ENCODE measurements at places on chromosomes 5 and 9.

DNA sequence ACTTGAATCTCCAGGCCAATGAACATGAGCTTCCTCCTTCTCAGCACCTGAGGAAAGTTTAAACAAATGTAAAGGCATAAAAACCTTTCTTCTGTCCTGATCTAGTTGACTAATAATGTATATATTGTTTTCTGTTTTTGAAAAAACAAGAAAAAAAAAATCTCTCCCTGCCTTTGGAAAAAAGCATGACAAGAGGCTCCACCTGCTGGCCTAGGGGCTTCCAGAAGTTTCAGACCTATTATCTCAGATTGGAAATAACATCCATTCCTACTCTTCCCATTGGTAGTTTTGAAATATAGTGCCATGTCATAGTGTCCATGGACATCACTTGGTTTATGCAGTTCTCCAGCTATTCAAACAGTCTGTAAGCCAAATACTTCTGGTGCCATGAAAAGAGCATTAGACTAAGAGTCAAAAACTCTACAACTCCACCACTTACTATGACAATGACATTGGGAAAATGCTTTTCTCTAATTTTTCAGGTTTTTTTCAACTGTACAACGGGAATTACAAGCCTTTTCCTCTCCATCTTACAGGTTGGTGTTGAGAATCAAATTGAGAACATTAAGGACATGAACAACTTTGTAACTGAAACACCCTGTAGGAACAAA lies 409.6 kb upstream of the MPDZ start:
- no peak for DNase-seq

- no peak for DNase-seq
These were observed 567.7 kb downstream of the MAT2B start for GRCh38 chr5:164073081-164073480.

DNA sequence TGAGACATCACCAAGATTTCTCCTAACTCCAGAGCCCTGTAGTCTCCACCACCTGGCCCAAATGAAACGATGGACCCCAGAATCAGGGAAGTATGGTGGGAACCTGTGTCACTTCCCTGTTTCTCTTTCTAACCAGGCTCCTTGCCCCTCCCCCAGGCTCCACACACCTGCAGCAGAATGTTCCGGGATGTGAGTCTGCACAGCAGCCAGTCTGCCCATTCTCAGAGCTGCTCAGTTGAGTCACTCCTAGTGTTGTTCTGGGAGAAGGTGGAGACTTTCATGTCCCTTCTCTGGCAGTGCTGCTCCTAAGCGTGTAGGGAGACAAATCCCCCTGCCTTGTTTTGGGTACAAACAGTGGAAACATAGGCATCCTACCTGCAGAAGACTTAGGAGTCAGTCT lies 76.0 kb upstream of the XPA start:
- no peak for DNase-seq

DNA sequence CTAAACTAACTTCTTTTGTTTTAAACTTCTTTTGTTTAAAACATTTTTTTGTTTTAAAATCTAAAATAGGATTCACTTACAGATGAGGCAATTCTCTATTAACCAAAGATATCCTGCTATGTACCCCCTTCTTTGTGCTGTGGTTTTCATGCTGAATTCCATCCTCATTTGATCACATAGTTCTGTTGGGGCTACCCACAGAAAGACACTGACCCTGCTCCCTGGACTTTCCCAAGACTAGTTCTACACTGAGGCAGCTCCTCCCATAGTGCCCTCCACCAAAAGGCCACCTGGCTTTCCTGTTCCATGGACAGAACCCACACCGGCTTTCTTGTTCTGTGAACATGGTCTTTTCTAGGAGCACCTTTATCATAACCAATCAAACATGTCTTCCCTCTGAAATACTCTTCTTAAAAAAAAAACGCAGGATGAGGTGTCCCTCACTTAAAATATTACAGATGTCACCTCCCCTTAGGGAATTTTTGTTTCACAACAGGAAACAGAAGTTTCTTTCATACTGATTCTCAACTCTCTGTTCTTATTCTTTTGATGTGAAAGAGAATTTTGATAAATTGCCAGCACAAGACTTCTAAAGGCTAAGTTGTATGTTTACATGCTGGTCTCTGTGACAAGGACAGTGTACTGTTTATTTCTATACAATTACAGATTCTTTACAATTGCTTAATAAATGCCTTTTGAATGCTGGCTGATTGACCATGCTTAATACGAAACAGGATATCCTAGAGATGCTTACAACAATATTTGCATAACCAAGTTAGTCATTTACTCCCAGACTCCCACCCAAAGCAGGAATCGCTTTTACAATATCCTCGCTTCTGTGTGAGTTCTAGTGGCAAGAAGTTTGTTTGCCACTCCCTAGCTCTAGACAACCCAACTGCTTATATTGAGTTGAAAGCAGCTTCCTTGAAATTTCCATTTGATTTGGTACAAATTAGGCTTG lies 300.4 kb downstream of the DTWD2 start:
- no peak for DNase-seq
